KBM-7 (cell line): ENCODE measurements at places on chromosomes 12 and 14.

- DNase-seq = no peak
Observed at GRCh38 chr12:42557586-42558172, 31.9 kb downstream of the PRICKLE1 start.

GRCh38 chr12:62069976-62070375 is 190.2 kb upstream of the USP15 start:
- no peak for DNase-seq

- DNase-seq = no peak
Observed at GRCh38 chr12:42593874-42594273, 4.3 kb upstream of the PRICKLE1 start.

- DNase-seq = peak; percentile 62
Observed at GRCh38 chr14:55814873-55815272, 234.9 kb downstream of the KTN1 start.

- no peak for DNase-seq
Observed at GRCh38 chr12:78209846-78210505, 379.3 kb downstream of the NAV3 start.

GRCh38 chr14:101780390-101780789 is 18.9 kb downstream of the PPP2R5C start:
- no peak for DNase-seq

GRCh38 chr14:21072781-21073339 is 2.8 kb downstream of the ARHGEF40 start:
- DNase-seq = no peak
